GM12864 (cell line): ENCODE measurements at places on chromosomes 4 and X.

GRCh38 chrX:47218920-47219815 is 687 bp downstream of the CDK16 start:
- no peak for DNase-seq

- DNase-seq: no peak
Measured at GRCh38 chrX:48890934-48891401, 6.6 kb downstream of the TIMM17B start.

DNA sequence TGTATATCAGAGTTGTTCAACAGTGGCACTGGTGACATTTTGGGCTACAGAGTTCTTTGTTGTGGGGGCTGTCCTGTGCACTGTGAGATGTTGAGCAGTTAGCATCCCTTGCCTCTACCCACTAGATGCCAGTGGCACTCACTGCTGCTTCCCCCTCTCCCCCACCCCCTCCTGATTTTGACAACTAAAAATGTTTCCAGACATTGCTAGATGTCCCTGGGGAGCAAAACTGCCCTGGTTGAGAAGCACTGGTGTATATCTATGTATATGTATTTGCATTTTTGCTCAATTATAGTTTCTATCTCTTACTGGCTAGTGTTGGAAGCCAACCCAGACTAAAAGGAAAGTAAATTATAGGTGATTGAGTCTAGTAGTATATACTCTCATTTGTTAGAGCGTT is 2.4 kb downstream of the TMEM131L start:
- no peak for DNase-seq

- no peak for DNase-seq
Measured at GRCh38 chr4:139619644-139620043, 46.0 kb upstream of the MGST2 start.

GRCh38 chr4:73178389-73178788 is 80.2 kb downstream of the ANKRD17 start:
- DNase-seq: no peak

GRCh38 chr4:169253113-169253671 is 17.6 kb downstream of the SH3RF1 start:
- DNase-seq: no peak

DNA sequence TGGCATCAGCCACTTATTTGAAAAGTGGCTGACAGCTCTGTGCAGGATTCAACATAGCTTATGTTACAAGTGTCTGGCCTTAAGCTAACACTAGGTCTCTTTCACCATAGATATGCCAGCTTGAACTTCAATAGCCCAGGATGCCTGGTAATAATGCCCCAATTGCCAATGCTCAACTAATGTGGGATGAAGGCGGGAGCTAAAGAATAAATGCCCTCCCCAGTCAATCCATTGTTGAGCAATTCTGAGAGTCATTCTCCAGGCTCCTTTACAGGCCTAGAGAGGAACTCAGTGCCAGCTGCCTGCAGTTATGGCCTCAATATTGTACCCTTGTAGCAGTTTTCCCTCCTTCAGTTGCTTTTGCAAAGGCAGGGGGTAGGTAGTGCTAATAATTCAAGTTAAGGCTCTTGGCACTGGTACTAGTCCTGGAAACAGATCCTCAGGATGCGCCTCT is 460.2 kb downstream of the GABRG1 start:
- DNase-seq: no peak
